ENCODE measurements at places on chromosomes 6 and 20.

DNA sequence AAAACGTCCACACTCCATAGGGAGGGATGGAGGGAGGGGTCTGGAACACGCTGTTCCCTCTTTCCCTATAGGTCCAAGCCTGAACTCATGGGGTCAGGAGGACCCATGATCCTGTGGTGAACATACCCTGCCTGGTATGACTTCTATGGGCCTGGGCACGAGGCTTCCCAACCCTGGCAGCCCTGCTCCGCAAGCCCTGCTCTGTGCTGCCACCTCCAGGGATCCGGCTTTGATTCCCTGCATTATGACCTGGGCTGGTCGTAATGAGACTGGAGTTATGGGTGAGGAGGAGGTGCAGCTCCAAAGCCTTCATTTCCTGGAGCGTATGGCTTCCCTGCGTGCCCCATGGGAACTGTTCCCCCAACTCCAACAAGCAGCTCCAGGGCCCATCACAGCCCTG is 54.9 kb downstream of the CDH22 start:
- no peak for DNase-seq

- DNase-seq: no peak
These were observed 71.9 kb downstream of the FAM120B start for GRCh38 chr6:170378502-170378901.

GRCh38 chr6:167758309-167759023 is 68.2 kb upstream of the AFDN start:
- DNase-seq: no peak

GRCh38 chr6:33064723-33065122 is 8.7 kb downstream of the HLA-DPA1 start:
- DNase-seq: no peak

GRCh38 chr6:4242601-4243000 is 107.2 kb upstream of the ECI2 start:
- no peak for DNase-seq

DNA sequence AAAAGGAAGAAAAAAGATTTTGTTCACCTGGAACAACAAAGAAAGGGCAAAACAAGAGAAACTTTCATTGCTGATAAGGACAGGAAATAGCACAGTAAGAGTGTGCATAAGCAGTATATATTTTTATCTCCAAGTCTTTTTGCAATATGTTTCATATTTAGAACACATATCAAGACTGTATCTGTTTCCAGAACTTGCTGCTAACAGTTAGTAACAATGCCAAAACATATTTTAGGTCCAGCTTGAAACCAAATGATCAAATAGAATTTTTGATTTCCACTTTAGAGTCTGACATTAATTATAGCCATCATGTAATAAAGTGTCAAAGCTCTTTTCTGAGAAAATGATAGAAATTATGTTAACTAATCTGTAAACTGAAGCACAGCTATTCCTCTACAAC is 143.5 kb upstream of the SUPT3H start:
- DNase-seq: no peak

DNA sequence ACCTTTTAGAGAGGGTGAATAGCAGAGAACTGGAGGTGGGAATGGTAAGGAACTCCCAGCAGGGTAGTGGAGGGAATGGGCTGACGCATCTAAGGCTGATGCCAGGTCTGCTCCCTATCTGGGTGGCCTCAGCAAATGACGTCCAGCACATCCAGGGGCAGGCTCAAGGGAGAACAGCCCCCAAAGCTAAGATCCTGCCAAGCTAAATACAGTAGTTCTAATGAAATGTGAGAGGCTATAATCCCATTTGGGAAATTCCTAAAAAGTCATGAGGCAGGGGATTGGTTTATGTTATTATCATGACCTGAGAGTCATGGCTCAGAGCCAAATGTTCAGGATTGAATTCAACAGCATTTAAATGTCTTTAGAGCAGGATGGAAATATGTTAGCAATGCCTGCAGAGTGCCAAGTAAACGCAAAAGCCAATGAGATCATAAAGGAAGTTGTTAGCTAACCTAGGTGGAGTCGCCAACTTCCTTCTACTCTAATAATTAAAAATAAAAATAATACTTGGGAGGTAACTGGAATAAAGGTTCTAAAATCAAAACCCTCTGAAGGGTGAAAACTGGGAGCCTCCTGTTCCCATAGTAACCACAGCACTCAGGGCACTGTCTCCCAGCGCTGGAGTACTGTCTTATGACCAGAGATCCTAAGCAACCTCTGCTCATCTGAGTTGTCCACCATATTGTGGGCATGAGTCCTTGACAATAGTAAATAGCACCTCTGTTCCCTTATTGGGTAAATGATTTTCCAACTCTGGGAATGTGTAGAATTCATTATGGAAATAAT is 34.8 kb downstream of the IYD start:
- DNase-seq: no peak

GRCh38 chr20:10236540-10237533 is 18.2 kb downstream of the SNAP25 start:
- DNase-seq: no peak

GRCh38 chr6:109243863-109244825 is 138.1 kb downstream of the CD164 start:
- no peak for DNase-seq

DNA sequence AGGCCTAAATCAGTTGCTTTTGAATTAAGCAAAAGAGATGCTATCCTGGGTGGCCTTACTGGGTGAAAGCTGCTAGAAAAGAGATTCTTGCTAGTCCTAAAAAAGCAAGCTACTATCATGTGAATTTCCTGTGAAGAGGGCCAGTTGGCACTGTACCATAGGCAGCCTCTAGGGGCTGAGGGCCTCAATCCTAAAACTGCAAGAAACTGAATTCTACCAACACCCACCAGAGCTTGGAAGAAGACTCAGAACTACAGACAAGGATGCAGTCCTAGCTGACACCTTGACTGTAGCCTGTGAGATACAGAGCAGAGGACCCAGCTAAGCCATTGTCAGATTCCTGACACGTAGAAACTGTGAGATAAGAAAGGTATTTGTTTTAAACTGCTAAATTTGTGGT is 24.5 kb downstream of the CLIC5 start:
- no peak for DNase-seq

GRCh38 chr20:24153101-24154040 is 164.8 kb upstream of the GGTLC1 start:
- no peak for DNase-seq

- DNase-seq: no peak
These were observed 100.6 kb upstream of the MLIP start for GRCh38 chr6:54010340-54011276.

- DNase-seq: no peak
These were observed 150.9 kb downstream of the ARID1B start for GRCh38 chr6:156928126-156928525.

- DNase-seq: no peak
These were observed 61.5 kb upstream of the HDDC2 start for GRCh38 chr6:125363039-125363823.

- no peak for DNase-seq
These were observed 547.8 kb downstream of the TENT5A start for GRCh38 chr6:81204731-81205130.

DNA sequence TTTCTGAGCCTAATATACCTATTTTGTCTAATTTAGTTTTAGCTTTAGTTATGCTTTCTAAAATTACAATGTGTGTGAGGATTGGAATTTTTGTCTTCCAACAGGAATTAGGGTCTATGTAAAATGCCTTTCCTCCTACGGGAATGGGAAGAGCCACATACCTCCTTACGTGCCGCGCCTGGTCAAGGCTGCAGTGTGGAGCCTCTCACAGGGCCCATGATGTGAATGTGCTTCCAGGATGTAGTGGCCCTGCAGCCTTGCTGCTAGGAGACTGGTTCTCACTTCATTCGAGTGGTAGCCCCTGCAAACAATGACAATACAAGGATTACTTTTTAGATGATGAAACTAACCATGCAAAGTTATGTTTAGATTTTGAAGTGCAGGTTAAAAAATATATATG is 110.2 kb downstream of the SOBP start:
- no peak for DNase-seq

DNA sequence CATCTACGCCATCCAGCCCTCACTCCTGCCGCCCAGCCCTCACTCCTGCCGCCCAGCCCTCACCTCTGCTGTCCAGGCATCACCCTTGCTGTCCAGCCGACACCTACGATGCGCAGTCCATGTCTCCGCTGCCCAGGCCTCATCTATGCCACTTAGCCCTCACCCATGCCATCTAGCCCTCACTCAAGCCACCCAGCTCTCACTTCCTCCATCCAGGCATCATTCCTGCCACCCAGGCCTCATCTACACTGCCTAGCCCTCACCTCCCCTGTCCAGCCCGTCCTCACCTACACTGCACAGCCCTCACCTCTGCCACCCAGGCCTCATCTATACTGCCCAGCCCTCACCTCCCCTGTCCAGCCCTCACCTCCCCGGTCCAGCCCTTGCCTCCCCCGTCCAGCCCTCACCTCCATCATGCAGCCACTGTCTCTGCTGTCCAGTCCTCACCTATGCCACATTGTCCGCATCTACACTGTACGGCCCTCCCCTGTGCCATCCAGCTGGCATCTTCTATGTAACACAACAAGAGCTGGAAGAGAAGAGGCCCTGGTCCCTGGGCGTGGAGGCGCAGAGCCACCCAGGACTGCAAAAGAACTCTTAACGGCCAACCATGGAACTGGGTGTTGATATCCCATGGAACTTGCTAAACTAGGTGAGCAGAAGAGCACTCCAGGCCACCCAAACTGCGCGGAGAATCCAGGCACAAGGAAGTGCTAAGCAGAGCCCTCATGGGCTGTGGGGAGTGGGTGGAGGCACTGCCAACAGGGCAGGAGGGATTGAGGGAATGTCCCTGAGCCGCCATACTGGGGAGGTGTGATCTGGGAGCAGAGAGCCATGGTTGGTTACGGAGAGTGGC is 31.0 kb downstream of the RNASET2 start:
- no peak for DNase-seq

- no peak for DNase-seq
These were observed 11.1 kb upstream of the NTSR1 start for GRCh38 chr20:62697468-62697912.

DNA sequence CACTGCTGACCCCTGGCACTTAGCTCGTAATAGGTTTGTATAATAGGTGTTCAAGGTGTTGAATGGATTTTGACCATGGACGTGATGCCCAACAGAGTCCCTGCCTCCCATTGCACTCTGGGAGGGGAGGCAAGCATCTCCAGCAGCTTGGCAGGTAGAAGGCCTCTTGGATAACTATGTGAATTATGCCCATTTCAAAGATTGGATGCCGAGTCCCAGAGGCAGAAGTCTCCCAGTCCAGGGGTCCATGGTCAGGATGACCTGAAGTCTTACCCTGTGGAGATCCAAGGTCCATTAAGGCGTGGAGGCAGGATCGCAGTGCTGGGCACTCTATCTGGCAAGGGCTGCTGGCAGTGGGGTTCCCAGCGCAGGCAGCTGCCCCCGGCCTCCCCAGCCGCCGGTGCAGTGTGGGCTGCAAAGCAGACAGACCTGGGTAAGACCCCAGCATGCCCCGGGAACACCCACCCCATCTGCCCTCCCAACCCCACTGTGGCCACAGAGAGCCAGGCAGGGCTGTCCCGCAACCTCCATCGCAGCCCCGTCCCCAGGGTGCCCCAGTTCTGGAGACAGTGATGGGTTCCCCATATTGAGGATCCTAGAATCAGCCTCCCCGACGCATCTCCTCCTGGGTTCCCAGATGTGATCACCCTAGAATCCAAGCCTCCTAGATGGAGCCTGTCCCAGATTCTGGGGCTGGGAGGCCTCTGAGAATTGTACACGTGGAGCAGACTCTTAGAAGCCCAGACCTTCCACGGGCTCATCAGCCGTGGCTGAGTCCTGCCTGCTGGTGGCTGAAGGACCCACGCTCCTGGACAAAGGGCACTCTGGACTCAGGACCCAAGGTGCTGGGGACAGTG is 44.6 kb downstream of the APCDD1L start:
- no peak for DNase-seq

- no peak for DNase-seq
These were observed 34.1 kb downstream of the TRMT11 start for GRCh38 chr6:126020305-126021050.

DNA sequence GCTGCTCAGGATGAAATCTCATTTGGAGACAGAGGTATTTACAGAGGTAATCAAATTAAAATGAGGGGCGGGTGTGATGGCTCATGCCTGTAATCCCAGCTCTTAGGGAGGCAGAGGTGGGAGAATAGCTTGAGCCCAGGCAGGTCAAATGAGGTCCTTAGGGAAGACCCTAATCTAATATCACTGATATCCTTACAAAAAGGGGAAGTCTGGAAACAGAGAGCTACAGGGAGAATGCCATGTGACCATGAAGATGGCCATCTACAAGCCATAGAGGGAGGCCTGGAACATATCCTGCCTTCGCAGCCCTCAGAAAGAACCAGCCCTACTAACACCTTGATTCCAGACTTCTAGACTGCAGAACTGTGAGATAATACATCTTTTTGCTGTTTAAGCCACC is 8.3 kb downstream of the MTCL3 start:
- no peak for DNase-seq

GRCh38 chr6:76881414-76881813 is 581.9 kb downstream of the HTR1B start:
- DNase-seq: no peak

GRCh38 chr6:50147371-50147770 is 97.6 kb upstream of the DEFB112 start:
- DNase-seq: no peak

DNA sequence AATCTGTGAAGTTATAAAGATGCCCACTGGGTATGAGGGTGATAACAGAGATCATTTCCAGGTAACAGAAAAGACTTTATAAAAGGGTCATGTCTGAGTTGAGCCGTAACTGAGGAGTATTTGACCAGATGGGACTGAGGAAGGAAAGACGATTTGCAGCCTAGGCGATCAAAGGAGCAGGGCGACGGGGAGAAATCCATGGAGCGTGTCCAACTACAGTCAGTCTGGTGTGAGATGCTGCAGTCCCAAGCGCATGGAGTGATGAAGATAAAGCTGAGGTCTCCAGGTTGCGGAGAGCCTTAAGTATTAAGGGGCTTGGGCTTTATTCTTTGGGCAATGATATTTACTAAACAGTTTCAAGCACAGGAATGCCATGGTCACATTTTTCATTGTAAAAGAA is 166.7 kb downstream of the PRKN start:
- DNase-seq: no peak

- no peak for DNase-seq
These were observed 42.2 kb downstream of the ZHX3 start for GRCh38 chr20:41275301-41275731.

GRCh38 chr6:167815296-167815980 is 11.3 kb upstream of the AFDN start:
- DNase-seq: no peak

GRCh38 chr6:70998148-70998547 is 41.3 kb upstream of the B3GAT2 start:
- DNase-seq: no peak

DNA sequence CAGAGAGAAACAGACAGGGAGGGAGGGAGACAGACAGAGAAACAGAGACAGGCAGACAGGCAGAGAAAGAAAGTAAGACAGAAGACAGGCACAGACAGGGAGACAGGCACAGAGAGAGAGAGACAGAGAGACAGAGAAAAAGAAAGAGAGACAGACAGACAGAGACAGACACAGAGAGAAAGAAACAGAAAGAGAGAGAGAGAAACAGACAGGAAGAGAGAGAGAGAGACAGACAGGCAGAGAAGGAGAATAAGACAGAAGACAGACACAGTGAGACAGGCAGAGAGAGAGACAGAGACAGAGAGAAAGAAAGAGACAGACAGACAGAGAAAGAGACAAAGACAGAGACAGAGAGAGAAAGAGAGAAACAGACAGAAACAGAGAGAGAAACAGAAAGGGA is 754.8 kb upstream of the DEFB115 start:
- DNase-seq: no peak
